ENCODE measurements at places on chromosomes 11 and 22.

DNA sequence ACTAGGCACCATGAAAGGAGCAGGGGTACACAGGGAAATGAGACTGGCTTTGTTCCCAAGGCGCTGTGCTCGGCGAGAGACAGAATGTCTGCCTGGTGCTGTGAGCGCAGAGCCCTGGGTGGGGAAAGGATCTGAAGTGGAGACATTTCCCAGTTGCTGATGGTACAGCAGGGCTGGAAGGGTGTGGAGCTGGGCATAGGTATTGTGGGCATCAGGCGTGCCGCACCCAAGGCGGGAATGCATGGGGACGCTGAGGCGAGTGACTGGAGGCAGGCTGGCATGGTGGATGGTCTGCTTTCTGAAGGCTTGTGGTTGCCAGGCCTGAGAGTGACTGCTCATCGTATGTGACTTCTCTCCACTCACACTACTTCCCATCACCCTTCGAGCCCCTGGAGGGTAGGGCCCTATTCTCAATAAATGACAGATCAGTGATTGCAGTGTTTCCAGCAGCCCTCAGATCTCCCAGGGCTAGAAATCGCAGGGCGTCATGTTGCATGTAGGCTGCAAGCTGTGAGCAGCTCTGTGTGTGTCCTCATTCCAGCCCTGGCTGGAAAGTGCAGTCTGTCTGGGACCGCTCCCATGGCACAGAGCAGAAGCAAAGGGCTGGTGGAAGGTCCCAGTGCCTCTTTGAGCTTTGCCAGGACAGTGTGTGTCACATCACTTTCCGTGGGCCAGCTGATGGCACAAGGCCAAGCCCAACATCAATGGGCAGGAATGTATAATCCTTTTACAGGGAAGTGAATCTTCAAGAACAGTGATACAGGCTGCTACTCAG, 67.7 kb downstream of the TBC1D22A start:
- peak; percentile 93 for DNase-seq

- no peak for DNase-seq
Measured at GRCh38 chr22:47194476-47195155, 432.2 kb downstream of the TBC1D22A start.

DNA sequence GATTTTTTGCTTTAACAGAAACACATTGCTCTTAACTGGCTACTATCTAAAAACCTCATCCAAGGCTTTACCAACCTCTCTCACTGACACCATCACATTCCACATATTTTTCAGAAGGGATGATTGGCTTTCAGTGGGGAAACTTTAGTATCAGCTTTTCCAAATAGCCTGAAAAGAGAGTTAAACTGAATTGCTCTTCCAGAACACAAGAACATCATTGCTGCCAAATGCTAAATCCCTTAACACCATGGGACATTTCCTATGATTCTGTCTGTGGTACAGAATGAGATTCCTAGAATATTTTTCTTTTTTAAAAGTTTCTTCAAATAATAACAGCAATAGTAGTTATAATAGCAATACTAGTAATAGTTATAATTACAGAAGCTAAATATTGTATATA, 45.4 kb downstream of the SOX6 start:
- no peak for DNase-seq

- no peak for DNase-seq
Measured at GRCh38 chr11:9626496-9627394, 37.1 kb upstream of the SWAP70 start.

Data from MV-4-11 (cell line).